Muscle of arm (tissue), 14 donors: ENCODE measurements at places on chromosomes 6 and 20.

- no peak for DNase-seq
Measured at GRCh38 chr6:314377-314776, 22.1 kb downstream of the DUSP22 start.

- peak; percentile 61 for DNase-seq
Measured at GRCh38 chr6:107600936-107601335, 111.0 kb downstream of the SOBP start.

GRCh38 chr20:37775200-37775599, 81.4 kb downstream of the CTNNBL1 start:
- no peak for DNase-seq

DNA sequence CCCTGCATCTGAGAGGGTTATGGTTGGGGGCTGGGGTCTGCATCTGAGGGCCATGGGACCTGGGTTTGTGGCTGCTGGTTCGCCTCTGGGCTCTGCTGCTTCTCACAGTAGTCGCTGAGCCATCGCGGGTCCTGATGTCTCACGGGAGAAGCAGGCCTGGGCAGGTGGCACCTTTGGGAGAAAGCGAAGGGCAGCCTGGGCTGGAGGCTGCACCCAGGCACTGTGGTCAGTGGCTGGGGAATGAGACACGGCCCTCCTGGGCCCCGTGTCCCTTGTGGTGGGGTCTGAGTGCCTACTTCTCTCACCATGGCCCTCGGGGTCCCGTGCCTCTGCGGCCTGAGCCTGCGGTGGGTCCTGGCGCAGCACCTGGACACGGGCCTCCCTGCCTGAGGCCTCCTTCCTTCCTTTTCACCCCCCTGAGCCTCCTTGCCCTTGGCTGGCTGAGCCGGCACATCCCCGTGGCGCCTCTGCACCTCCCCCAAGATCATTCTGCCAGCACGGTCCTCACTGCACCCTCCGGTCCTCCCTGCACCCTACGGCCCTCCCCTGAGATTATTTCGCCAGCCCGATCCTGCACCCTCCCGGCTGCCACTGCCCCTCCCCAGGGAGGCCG, 206.0 kb downstream of the ERMARD start:
- no peak for DNase-seq

DNA sequence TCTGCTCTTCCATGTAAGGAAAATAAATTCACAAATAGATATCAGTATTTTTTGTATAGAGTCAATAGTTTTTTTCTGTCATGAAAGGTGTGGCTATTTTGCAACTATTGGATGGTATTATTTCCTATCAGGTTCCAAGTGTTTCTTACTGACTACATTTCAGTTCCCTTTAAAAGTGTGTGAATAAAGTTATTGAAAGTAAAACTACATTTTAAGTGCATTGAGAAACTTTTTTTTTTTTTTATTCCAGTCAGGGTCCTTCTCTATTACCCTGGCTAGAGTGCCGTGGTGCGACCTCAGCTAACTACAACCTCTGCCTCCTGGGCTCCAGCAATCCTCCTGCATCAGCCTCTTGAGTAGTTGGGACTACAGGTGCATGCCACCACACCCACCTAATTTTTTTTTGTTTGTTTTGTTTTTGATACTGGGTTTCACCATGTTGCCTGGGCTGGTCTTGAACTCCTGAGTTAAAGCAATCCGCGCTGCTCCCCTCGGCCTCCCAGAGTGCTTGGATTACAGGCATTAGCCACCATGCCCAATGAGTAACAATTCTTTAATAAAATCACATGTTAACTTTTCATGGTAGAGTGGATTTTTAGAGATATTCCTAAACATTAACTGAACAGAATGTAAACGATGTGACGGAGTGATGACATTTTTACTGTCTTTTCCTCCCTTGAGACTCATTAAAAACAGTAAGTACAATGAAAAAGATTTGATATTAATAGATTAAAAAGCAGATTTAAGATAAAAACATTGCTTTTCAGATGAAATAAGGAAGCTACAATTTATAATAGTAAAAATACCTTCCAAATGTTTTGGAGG, 69.7 kb upstream of the ADGRF4 start:
- DNase-seq: no peak

DNA sequence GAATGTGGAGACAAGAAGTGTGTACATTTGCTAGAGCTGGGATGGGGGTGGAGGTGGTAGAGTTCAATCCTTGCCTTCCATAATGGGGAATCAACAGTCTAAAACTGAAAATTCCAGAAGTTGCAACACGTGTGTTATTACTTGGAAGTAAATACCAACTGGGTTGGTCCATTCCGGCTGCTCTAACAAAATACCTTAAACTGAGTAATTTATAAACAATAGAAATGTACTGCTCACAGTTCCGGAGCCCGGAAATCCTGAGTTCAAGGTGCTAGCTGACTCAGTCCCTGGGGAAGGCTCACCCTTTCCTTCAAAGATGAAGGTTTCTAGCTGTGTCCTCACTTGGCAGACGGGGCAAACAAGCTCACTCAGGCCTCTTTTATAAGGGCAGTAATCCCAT, 59.0 kb downstream of the RIN2 start:
- DNase-seq: no peak

DNA sequence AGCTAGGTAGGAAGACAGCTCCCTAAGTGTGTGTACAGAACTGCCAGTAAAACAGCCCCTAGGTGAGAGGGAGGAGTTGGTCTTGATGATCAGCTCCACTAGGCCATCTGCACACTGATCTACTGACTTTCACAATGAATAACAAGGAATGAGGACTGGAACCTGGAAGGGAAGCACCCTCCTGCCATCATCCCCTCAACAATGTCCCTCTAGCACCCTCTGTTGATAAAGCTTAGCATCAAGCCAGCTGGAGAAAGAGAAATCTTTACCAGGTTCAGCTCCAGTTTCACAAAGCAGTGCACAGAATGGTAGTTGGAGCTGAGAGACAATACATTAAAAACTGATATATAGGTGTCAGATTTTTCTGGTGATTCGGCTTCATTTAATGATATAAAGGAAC, 57.2 kb upstream of the IRAK1BP1 start:
- DNase-seq: no peak

DNA sequence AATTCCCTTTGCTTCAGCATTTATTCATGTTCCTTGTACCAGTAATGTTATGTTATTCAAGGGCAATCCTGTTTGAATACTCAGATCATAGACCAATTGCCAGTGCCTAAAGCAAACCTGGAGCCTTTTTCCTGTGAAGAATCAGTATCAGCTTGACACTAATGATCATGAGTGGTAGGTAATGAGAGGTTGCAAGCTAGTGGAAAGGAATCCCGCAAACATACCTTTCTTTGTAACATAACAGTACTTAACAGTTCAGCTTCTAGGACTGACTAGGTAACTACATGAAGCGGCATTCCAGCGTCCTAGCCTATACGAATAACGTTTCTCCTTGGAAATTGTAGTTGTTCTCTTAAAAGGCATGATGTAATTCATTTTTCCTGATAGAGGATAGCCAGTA, 253.7 kb downstream of the TMEM242 start:
- DNase-seq: no peak

DNA sequence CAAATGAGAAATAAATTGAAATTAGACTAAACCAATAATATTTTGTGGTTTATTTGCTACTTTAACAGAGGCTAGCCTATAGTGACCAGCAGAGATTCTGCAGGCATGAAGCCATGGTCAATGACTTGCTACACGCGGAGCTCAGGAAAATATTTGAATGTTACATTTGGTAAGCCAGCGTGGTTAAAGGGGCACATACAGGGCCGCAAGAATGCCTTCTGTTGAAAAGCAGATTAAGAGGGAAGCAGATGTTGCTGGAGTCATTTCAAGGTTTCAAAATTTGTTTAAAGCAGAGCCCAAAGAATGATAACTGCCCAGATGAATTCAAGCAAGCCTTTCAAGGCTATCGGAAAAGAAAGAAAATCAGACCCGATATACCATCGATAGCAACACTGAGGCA, 294.3 kb upstream of the MAN1A1 start:
- DNase-seq: no peak

DNA sequence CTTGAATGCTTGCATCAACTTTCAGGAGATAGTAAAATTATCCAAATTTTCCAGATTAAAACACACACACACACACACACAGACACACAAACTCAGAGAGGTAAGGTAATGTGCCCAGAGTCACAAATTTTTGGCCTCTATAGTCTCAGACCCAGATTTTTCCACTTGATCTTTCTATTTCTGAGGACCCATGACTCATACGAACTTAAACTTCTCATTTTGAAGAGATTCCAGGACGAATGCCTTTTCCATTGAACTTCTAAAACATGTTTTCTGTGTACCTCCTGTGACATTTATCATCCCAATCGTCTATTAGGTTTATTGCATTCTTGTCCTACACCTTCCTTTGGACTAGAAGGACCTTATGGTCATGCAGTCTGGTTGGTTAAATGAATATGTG, 172.9 kb upstream of the COL21A1 start:
- no peak for DNase-seq

GRCh38 chr20:11379257-11380011, 538.3 kb upstream of the BTBD3 start:
- DNase-seq: no peak

DNA sequence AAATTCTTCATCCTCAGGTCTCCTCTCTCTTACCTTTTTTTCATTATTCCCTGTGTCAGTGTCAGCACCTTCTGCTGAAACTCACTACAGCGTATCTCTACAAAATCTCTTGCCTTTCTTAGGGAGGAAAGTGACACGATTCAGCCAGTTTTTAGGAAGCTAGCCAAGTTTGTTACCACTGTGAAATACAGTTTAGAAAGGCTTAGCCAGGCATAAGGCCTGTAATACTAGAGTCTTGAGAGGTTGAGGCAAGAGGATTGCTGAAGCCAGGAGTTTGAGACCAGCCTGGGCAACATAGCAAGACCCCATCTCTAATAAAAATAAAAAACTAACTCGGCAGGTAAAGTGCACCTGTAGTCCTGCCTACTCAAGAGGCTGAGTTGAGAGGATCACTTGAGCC, 16.7 kb downstream of the TAB2 start:
- DNase-seq: no peak

DNA sequence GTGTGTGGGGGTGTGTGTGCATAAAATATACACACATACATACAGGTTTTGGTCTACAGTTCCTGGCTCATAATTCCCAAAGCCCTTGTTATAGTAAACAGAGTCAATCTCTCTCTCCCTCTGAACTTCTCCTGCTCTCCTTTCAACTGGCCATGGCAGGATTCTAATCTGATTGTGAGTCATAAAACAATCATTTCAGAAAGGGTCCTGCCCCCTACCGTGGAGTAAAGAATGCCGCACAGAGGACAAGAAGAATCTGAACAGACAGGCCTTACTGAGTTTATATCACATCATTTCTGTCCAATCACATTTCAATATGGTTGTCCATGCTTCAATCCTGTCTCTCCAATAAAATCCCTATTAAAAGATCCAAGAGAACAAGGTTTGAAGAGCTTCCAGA, 416.9 kb downstream of the FRK start:
- DNase-seq: no peak

DNA sequence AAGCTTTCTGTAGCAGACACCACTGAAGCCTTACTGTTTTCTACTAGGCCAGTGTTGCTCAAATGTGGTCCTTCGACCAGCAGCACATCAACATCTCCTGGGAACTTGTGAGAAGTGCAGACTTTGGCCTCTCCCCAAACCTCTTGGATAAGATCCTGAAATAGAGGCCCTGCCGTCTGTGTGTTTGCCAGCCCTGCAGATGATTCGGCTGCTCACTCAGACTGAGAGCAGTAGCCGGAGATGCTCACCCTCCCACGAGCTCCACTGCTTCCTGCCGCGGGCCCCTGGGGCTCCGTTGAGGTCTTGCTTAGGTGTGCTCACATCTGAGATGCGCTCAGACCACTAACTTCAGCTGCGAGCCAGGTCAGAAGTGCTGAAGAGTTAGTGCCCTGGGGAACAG, 129.5 kb upstream of the SSTR4 start:
- peak; percentile 84 for DNase-seq

DNA sequence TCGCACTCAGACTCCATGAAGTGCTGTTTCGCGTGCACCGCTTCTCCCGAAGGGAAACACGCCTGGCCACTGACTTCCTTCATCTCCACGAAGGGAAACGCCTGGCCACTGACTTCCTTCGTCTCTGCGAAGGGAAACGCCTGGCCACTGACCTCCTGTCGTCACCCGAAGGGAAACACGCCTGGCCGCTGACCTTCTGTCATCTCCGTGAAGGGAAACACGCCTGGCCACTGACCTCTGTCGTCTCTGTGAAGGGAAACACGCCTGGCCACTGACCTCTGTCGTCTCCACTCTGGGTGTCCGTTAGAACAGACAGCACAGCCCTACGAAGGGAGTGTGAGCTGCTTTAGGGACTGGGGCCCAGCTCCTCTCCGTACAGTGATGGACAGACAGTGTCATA, 17.1 kb upstream of the ADRM1 start:
- DNase-seq: no peak

DNA sequence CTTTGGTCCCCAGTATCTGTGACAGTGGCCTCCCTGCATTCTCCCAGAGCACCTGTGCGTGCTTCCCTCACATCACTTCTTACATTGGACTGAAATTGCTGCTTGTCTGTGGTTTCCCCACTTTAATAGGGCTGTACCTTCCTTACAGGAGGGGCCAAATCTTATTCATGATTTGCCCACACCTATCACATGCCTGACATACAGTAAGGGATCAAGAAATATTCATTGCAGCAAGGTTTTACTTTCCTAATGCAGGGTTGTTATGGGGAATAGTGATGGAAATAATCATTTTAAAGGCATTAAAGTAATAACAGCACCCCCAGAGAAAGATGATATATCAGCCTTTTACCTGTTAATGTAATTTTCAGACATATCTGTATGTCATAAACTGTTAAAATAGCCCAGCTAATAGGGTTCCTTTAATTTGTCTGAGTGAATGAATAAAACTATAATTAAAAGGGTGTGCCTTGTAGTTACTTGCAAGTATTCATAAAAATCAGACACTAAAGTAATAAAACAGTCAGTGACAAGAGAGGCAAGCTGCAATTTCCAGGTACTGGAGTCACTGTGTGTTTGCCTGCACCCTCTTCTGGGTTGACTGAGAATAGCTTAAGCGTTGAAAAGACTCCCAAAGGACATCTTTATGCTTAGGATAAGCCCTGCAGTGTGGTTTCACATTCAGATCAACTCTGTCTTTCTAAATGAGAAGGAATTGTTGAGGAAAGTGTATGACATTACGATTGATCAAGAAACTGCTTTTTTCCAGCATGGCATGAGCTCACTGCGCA, 182.7 kb downstream of the PHACTR1 start:
- DNase-seq: no peak
